ENCODE measurements at places on chromosomes 4 and X. TPM values are rescaled to one million over a fixed set of nuclear protein-coding genes. Genes with fewer than 3 reads are reported as not detected.

DNA sequence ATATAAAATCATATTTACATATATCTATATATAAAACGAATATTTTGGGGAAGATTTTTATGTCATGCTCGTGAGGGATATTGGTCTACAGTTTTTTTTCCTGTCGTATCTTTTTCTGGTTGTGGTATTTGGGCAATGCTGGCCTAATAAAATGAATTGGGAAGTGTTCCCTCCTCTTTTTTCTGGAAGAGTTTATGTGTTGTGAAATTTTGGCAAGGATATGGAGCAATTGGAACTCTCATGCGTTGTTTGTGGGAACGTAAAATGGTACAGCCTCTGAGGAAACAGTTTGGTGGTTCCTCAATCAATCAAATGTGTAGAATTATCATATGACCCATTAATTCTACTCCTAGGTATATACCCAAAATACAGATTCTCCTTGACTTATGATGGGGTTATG is 69.8 kb downstream of the ZNF182 start:
- no peaks in the 10 kb centered on the region for H3K36me3 ChIP-seq
- no peak for DNase-seq
- no peak overlapping the region for H3K27ac ChIP-seq
- no peak overlapping the region for H3K4me3 ChIP-seq

- H3K36me3 ChIP-seq = no peaks in the 10 kb centered on the region
- DNase-seq = no peak
- H3K4me3 ChIP-seq = no peak overlapping the region
- H3K4me1 ChIP-seq = no peaks in the 10 kb centered on the region
- no peaks in the 10 kb centered on the region for H3K27me3 ChIP-seq
These were observed 41.0 kb downstream of the FGFBP1 start for GRCh38 chr4:15897577-15897976.

DNA sequence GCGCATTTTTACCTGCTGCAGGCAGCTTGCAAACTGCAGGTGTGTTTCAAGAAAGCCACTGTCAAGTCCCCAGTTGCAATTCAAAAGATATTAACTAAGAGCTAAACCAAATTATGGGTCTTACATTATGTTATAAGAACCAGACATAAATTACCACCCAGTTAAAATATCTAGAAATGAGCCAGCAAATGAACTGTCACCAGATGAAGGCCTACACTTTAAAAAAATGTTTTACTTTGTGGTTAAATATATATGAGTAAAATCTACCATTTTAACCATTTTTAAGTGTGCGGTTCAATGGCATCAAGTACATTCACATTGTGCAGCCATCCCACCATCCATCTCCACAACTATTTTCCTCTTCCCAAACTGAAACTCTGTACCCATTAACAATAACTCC is 32.0 kb upstream of the TMEM131L start:
- H3K27ac ChIP-seq = no peak overlapping the region
- no peaks in the 10 kb centered on the region for H3K27me3 ChIP-seq
- no peak for DNase-seq
- no peak overlapping the region for H3K4me3 ChIP-seq
- H3K4me1 ChIP-seq = no peaks in the 10 kb centered on the region

DNA sequence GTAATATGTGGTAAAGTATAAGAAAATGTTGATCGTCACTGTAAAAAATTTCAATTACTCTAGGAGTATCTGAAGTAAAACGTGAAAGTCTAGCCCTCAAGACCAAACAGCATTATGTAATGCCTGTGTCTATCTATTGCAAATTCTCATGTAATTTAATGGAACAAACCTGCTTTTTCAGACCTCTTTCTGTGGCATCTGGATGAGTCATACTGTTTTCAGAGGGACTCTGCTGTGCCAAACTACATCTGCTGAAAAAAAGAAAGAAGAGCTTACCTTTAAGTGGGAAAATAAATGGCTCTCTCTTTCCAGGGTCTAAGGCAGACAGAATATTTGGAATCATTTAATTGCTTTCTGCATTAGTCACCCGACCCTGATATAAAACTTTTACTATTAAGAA is 89.8 kb upstream of the ARMCX2 start:
- no peaks in the 10 kb centered on the region for H3K27me3 ChIP-seq
- no peak for DNase-seq
- no peak overlapping the region for H3K4me3 ChIP-seq
- peak overlapping the region; percentile 2 for H3K27ac ChIP-seq

DNA sequence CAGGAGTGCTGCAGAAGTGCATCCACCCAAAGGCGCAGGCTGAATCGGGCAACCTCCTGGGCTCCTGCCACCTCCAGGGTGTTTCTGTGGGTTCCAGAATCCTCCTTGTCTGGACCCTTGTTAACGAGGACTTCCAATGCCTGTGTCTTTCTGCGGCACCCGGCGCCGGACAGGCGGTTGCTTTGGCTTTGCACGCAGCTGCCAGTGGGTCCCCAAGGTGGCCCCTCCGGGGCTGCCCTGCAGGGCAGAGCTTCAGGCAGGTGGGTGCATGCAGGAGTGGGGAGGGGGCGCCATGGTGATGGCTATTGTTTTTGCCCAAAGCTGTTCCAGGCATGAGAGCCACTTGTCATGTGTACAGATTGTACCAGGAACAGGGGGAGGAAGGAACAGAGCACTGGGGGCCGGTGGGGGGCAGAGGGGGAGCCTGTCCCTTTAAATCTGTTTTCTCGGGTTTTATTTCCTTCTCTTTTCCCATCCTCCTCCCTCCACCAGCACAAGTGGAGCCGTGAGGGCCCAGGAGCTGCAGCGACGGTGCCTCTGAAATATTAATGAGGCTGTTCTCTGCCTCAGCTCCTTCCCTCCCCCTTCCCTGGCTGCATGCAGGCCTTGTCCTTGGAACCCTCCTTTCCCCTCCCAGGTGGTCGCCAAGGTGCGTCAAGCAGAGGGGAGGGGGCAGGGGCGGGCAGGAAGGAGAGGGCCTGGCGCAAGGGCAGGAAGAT is 13.1 kb downstream of the ATP2B3 start:
- H3K36me3 ChIP-seq = no peaks in the 10 kb centered on the region
- H3K27me3 ChIP-seq = no peaks in the 10 kb centered on the region
- H3K27ac ChIP-seq = no peak overlapping the region
- H3K4me1 ChIP-seq = no peaks in the 10 kb centered on the region
- no peak overlapping the region for H3K4me3 ChIP-seq

DNA sequence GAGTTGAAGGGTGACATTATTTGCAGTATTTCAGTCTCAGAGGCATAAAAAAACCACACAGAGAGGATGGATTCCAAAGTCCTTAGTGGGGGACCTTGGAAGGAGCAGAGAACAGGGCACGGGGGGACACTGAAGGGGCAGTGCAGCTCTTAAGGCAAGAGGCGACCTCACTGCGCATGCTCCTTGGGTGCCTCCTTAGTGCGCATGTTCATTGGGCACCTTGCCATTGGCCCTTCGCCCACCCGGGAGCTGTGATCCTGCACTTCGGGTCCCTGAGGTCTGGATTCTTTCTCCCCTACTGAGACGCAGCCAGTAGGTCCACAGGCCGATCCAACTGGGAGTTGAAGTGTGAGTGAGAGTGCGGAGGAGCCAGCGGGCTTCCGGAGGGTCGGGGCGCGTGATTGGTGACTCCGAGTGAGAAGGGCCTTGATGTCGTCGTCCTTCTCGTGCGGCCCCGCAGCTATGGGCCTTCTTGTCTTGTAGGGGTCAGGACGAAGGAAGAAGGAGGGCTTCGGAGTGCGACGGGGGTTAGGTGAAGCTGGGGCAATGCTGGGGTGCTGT is at the start of gene XAGE5:
XAGE5 (plus strand) TSS at position 223 of the 561 bp plus-strand sequence. CDS start 1,280 bp downstream, outside the sequence.
- H3K4me1 ChIP-seq = no peaks in the 10 kb centered on the region
- H3K27me3 ChIP-seq = no peaks in the 10 kb centered on the region
- H3K4me3 ChIP-seq = no peak within 1 kb of the TSS
- no peak within 1 kb of the TSS for H3K27ac ChIP-seq
- no peak for DNase-seq
- no peaks in the 10 kb centered on the region for H3K36me3 ChIP-seq

DNA sequence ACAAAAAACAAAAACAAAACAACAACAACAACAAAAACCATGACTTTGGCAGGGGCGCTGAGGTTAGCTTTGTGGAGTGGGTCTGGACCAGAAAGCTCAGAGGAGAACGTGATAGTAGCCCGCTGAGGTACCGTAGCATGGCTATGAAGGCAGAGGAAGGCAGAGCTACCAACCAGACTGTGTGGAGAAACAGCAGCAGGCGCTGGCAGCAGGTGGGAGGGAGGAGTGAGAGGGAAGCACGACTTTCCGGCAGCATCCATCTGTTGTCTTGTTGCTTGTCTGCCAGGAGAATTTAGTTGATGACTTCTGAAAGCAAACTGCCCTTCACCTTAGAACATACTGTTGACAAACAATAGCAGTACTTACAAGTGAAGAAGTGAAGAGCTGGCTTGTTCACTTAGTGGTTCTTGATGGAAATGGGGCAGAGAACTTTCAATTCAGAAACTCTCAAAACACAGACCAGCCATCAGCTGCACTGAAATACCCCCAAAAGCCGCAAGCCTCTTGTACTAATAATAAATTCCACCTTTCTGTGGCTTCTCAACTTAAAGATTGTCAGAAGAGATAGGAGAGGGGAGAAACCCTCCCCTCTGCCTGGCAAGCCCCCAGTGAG is 447.2 kb downstream of the SLITRK2 start:
- no peak for DNase-seq
- no peak overlapping the region for H3K4me3 ChIP-seq
- H3K27me3 ChIP-seq = no peaks in the 10 kb centered on the region
- H3K36me3 ChIP-seq = no peaks in the 10 kb centered on the region

GRCh38 chrX:120365320-120365719 is 3.4 kb downstream of the ATP1B4 start:
- H3K4me3 ChIP-seq = no peak overlapping the region
- no peaks in the 10 kb centered on the region for H3K27me3 ChIP-seq
- no peaks in the 10 kb centered on the region for H3K4me1 ChIP-seq
- peak; percentile 56 for DNase-seq
- no peaks in the 10 kb centered on the region for H3K36me3 ChIP-seq
- H3K27ac ChIP-seq = no peak overlapping the region

GRCh38 chr4:1593458-1593857 is 90.7 kb downstream of the FAM53A start:
- no peaks in the 10 kb centered on the region for H3K36me3 ChIP-seq
- no peaks in the 10 kb centered on the region for H3K27me3 ChIP-seq
- no peak for DNase-seq
- no peak overlapping the region for H3K27ac ChIP-seq

GRCh38 chr4:2042204-2042946 is 16.8 kb upstream of the NAT8L start:
- no peak for DNase-seq
- peaks cover 21% of the 10 kb centered on the region for H3K4me1 ChIP-seq
- H3K4me3 ChIP-seq = peak overlapping the region; percentile 25
- no peak overlapping the region for H3K27ac ChIP-seq
- no peaks in the 10 kb centered on the region for H3K36me3 ChIP-seq

DNA sequence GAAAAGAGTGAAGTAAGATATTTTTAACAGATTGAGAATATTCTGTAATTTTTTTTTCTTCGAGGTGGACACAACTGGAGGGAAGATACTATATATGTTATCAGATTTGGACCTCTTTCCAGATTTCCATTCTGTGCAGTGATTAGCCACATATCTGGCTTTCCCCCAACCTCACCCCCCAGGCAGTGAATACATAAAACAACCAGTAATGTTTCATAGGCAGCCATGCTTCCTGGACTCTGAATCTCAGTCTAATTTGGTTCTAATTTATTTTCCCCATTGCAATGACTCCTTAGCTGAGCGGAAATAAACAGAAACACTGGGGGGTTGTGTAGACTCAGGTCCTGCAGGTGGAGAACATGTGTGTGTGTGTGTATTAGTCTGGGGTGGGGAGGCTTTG is 226.5 kb downstream of the FBXW7 start:
- no peak overlapping the region for H3K27ac ChIP-seq
- DNase-seq = no peak
- H3K36me3 ChIP-seq = no peaks in the 10 kb centered on the region
- H3K27me3 ChIP-seq = no peaks in the 10 kb centered on the region
- no peak overlapping the region for H3K4me3 ChIP-seq

DNA sequence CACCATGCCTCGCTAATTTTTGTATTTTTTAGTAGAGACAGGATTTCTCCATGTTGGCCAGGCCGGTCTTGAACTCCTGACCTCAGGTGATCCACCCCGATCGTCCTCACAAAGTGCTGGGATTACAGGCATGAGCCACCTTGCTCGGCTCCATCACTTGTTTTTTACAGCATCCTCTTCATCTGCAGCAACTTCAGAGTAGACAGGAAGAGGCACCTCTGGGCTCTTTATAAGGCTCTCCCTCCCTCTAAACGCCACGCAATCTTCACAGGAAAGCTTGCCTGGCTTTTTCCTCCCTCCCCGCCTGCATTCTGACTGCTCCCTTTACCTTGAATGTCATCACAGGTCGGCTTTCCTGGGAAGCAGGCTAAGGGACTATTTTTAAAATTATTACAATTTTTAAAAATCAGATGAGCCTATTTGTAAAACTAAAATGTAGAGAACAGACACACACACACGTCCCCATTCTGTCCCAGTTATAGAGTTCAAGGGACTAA is 111.5 kb upstream of the LDB2 start:
- no peaks in the 10 kb centered on the region for H3K27me3 ChIP-seq
- DNase-seq = no peak
- no peak overlapping the region for H3K27ac ChIP-seq
- H3K36me3 ChIP-seq = no peaks in the 10 kb centered on the region
- no peaks in the 10 kb centered on the region for H3K4me1 ChIP-seq

GRCh38 chr4:45865781-45866180 is 258.1 kb downstream of the GABRG1 start:
- H3K27me3 ChIP-seq = no peaks in the 10 kb centered on the region
- H3K4me3 ChIP-seq = no peak overlapping the region
- H3K27ac ChIP-seq = no peak overlapping the region
- no peaks in the 10 kb centered on the region for H3K4me1 ChIP-seq

Gene TLR10
- total RNA-seq = 0.10 TPM

Gene IBSP
- not detected for total RNA-seq

Gene GAGE1
- total RNA-seq = not detected

Gene DAPP1
- 1.5 TPM for total RNA-seq

Gene SORBS2
- 290 TPM for total RNA-seq

Gene CD99L2
- 31.9 TPM for total RNA-seq

Gene SATL1
- total RNA-seq = not detected

Gene SH3BP2
- total RNA-seq = 39.8 TPM

Gene NIPAL1
- total RNA-seq = 3.5 TPM

Gene SERTM2
- total RNA-seq = not detected

Gene USP11
- total RNA-seq = 96.9 TPM

Gene TMPRSS11F
- not detected for total RNA-seq
